ENCODE measurements at places on chromosomes 13 and 19.
A peak's percentile ranks its signal among the peaks of the same experiment; 100 is the strongest.

DNA sequence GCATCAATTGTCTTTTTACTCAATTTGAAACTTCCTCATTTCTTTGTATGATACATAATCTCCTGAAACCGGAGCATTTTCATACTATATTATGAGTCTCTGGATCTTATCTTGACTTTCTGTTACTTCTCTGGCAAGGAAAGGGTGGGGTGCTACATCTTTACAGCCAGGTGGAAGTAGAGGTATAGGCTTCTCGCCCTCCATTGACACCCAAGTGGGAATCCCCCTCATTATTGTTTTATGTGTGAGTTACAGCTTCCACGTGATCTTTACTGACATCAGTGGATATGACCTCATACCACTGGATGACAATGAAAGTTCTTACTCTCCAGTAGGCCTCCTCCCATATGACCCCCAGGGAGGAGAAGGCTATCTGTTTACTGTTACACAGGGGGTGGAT, 262.1 kb upstream of the DACH1 start:
- DNase-seq: no peak

DNA sequence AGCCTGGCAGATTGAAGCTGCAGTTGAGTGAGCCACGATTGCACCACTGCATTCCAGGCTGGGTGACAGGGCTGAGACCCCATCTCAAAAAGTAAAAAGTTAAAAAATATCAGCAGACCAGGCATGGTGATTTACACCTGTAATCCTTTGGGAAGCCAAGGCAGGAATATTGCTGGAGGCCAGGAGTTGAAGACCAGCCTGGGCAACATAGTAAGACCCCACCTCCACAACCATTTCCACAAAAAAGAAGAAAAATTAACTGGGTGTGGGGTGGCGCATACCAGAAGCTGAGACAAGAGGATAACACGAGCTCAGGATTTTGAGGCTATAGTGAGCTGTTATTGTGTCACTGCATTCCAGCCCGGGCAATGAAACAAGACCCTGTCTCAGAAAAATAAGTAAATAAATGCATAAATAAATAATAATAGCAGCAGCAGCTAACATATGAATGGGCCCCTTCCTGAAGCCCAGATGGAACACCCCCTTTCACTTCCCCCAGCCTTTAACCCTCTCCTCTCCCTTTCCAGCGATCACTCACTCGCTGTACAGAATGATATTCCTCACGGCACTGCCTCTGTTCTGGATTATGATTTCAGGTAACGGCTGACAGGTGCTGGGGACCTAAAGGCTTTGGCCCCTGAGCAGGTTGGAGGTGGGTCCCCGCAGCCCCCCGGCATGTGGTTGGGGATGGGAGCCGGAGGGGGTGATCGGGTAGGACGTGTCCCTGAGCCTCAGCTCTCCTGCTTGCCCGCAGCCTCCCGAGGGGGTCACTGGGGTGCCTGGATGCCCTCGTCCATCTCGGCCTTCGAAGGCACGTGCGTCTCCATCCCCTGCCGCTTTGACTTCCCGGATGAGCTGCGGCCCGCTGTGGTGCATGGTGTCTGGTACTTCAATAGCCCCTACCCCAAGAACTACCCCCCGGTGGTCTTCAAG, 3.2 kb downstream of the MAG start:
- DNase-seq: no peak

DNA sequence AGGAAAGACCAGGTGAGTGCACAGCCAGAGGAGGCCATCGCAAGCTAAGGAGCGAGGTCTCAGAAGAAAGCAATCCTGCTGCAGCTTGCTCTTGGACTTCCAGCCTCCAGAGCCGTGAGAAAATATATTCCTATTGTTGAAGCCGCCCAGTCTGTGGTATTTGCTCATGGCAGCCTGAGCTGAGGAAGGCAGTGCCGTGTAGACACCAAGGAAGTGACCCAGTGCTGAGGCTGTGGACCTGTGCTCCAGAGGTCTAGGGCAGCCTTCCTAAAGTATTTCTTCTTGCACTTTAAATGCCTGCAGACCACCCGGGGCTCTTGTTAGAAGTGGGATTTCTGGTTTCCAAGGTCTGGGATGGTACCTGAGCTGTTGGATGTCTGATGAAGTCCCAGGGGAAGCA, 158.5 kb upstream of the KL start:
- no peak for DNase-seq

GRCh38 chr19:6723738-6724137, 3.3 kb upstream of the C3 start:
- DNase-seq: no peak

GRCh38 chr13:49838989-49839388, 46.5 kb upstream of the KPNA3 start:
- DNase-seq: no peak

- peak; percentile 30 for DNase-seq
These were observed 299.7 kb downstream of the DLEU7 start for GRCh38 chr13:50543782-50544181.

DNA sequence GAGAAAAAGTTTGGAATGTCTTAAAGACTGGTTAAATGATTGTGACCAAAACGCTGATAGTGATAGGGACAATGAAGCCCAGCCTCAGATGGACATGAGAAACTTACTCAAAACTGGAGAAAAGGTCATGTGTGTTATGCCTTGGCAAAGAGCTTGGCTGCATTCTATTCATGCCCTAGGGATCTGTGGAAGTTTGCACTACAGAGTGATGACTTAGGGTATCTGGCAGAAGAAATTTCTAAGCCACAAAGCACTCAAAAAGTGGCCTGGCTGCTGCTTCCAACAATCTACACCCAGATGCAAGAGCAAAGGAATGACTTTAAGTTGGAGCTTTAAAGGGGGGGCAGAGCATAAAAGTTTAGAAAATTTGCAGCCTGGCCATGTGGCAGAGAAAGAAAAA, 521.3 kb downstream of the UQCRFS1 start:
- DNase-seq: no peak

DNA sequence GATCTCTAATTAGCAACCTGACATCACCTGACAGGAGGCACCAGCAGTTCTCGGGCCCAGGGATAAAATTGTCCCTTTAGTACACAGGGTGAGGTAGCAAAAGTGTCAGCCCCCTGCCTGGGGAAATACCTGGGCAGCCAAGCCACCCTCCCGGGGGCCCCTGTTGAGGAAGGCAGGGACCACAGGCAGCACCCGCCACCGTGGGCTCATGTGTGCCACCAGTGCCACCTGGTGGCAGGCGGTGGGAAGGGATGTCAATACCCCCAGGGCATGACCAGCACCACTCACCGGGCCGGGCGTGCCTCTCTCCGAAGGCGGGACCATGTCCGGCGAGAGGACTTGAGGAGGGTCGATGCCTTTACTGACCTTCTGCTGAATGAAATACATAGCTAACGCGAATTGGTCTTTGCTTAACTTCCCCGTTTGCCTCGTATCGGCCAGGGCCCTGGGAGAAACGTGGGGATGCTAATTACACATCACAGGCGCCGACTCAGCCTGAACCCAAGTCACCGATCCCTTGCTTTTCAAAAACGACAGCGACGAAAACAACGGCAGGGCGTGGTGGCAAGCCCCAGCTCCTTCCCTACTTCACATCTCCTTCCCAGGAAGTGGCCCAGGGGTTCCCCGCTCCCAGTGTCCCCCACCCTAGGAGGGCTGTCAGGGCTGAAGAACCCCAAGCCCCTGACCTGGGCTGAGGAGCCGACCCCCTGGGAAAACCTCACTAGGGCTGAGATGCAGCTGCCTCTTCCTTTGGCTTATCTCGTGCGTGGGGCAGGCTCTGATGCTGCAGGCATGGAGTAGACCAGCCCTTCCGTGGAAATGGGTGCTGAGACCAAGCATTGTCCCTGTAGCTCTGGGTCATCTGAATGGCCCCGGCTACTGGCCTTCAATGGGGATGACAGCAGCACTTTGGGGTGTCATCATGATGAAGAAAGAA, 53.8 kb downstream of the EPS15L1 start:
- peak; percentile 55 for DNase-seq

- DNase-seq: peak; percentile 16
These were observed 19.0 kb downstream of the MRPS12 start for GRCh38 chr19:38949580-38950367.

DNA sequence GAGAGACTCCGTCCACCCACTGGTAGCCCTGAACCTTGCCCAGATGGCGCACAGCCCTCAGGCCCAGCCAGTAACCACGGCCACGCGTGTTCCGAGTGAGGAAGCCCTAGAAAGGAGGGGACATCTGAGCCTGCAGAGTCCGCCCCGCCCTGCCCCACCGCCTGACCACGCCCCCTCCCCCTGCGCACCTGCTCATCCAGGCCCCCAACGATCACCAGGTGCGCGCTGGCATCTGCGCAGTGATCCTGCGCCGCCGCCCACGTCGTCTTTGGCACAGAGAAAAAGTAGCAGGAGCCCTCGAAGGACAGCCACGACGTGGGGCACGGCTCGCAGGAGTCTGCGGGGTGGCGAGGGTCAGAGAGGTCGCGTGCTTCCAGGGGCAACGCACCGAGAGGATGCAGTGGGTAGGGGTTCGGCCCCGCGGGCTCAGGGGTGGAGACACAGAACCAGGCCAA, 2.1 kb downstream of the CLEC4G start:
- DNase-seq: no peak

- DNase-seq: peak; percentile 70
These were observed 714 bp downstream of the POLRMT start for GRCh38 chr19:632579-633067.

DNA sequence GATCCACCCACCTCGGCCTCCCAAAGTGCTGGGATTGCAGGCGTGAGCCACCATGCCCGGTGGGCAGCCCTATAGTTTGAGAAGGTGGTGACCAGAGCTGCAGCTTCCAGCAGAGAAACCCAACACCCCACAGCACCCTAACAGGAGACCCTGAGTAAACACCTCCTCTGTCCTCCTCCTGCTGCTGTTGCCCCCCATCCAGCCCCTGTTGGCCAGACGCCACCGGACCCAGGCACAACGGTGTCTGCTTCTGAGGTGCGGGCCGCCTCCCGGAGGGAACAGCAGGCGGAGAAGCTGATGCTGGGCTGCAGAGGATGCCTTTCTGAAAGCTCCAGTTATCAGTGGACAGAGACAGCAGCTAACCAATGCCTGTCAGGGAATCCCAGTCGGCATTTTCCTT, 175.5 kb downstream of the COL4A1 start:
- no peak for DNase-seq

- no peak for DNase-seq
These were observed 135.0 kb downstream of the CRYL1 start for GRCh38 chr13:20390526-20391175.

DNA sequence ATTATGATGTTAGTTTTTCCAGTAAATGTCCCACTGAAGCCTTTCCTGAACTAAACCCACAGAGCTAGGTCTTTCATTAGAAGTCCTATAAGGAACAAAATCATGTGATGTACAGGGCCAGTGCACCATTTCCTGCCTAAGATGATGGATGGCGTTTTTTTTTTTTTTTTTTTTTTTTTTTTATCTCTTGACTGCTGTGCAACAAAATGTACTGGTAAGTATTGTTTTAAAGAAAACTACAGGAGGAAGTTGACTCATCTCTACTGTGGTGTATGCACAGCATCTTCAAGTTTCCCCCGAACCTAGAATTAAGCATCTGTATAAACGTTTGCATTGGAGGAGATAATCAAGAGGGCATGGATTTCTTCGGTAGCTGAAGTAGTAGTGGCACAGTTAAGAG, 197.5 kb downstream of the NBEA start:
- peak; percentile 43 for DNase-seq

DNA sequence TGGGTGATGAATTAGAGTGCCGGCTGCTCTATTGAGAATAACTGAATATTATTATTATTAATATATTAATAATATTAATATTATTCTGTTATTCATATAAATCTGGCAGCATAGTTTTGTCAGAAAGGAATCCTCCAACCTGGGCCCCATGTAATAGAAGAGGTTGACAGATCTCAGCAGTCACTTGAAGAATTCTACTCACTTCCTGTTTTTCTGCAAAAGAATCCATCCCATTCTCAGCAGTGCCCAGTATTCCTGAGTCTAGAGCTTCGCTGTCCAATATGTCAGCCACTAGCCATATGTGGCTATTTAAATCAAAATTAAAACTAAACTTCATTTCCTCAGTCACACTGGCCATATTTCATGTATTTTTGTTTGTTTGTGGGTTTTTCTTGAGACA, 72.4 kb upstream of the USPL1 start:
- DNase-seq: no peak

DNA sequence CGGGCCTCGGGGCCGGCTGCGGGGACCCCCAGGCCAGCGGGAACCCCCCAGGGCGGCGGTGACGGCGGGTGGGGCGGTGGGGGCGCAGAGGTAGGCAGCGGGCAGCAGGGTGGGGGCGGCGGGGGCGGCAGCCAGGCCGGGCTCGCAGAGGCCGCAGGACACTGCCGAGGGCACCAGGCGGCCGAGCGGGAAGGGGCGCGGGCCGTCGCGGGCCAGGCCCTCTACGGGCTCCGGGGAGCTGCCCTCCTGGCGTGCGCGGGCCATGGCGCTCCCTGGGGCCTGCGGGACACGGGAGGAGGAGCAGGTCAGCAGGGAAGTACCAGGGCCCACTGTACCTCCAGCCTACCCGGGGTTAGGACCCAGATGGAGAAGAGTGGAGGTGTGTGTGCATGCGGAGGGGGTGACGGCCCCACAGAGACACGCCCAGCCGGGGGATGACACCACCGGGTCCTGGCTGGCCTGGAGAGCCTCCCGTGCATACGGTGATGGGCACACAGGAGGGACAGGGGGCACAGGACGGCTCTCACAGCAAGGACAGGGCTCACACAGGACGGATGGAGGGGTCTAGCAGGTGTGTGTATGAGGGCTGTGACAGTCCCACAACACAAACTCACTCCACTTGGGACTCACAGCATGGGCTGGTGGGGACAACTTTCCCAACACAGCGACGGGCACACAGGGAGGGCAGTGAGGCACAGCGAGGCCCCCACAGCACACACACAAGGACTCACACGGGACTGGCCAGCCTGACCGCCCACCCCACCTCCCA, 2.6 kb downstream of the BBC3 start:
- DNase-seq: peak; percentile 61

DNA sequence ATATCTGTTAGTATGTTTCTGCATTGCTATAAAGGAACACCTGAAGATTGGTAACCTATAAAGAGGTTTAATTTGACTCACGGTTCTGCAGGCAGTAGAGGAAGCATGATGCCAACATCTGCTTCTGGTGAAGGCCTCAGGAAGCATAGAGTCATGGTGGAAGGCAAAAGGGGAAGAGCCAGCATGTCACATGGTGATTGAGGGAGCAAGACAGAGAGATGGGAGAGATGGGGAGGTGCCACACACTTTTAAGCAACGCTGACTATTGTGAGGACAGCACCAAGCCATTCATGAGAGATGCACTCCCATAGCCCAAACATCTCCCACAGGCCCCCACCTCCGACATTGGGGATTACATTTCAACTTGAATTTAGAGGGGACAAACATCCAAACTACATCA, 32.8 kb downstream of the COG6 start:
- no peak for DNase-seq

GRCh38 chr19:35119091-35119490, 3.5 kb downstream of the FXYD3 start:
- DNase-seq: no peak

GRCh38 chr13:114219392-114219791, 15.3 kb upstream of the CDC16 start:
- DNase-seq: no peak

All from EL (cell line).